ENCODE measurements at places on chromosomes 3 and 15. TPM values are rescaled to one million over a fixed set of nuclear protein-coding genes. Genes with fewer than 3 reads are reported as not detected.
A peak's percentile ranks its signal among the peaks of the same experiment; 100 is the strongest.

DUOX1 gene
- total RNA-seq, result 0.32 TPM

SLC38A3 gene
- not detected for total RNA-seq

A4GNT gene
- not detected for total RNA-seq

SUCNR1 gene
- under 0.01 TPM for total RNA-seq

C3orf85 gene
- total RNA-seq, result not detected

CFAP91 gene
- not detected for total RNA-seq

FMN1 gene
- 2.0 TPM for total RNA-seq

C3orf38 gene
- 21.6 TPM for total RNA-seq

LYZL4 gene
- total RNA-seq, result not detected

STRIT1 gene
- not detected for total RNA-seq

CCDC66 gene
- total RNA-seq, result 8.2 TPM

ZNF385D gene
- total RNA-seq, result 0.97 TPM

CYP11A1 gene
- total RNA-seq, result 0.25 TPM

DNA sequence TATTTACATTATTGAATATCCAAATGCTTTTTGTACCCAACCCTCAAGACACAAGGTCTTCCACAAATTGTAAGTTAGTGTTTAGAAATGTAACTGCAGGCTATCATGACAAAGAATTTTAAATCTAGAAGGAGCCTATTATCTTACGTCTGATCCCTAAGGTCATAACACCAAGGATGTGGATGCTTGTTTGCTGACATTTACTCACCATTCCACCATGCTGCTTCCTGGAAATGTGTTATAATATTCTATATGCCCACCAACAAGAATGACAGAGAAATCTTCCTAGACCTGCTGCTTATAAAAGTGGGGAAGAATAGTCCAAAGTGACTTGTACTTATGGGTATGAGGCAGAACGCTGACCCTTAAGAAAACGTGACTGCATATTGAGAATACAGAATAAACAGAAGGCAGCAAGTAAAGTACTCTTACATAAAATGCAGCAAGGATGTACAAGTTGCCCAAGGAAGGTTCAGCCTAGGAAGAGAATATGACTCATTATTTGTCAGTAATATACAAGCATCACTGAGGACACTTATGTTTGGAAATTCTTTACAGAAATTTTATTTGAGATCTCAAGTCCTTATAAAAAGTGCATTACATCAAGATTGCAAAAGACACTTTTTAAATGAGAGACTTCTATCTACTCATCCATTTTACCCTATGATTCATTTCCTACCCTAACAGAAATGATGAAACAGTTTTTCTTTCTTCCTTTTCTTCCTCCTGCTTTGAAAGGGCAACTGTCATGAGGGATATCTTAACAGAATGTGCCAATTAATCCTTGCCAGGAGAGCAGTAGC, 59.6 kb downstream of the ESYT3 start:
- peak; percentile 90 for DNase-seq

DNA sequence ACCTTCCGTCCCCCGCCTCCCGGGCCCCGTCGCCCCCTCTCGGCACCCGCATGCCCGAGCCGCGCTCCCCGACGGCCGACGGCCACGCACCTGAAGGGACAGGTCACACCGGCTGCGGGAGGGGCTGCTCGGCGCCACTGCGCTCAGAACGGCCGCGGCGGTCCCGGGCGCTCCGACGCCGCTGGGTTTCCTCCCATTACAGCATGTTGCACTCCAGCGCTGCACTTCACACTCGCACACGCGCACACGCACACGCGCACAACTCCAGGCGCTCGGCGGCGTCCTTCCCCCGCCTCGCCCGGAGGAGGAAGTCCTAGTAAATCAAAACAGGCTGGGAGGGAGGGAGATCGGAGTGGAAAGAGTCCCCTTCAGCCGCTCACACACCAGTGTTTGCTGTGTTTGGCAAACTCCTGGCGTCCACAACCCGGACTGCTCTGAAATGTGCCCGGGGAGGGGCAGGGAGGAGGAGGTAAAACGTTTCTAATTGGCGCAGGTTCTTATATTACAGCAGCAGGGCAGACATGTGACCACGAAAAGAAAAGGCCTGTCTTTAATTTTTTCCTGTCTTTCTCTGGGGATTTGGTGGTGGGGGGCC, 76.7 kb upstream of the VGLL4 start:
- peak; percentile 86 for DNase-seq

DNA sequence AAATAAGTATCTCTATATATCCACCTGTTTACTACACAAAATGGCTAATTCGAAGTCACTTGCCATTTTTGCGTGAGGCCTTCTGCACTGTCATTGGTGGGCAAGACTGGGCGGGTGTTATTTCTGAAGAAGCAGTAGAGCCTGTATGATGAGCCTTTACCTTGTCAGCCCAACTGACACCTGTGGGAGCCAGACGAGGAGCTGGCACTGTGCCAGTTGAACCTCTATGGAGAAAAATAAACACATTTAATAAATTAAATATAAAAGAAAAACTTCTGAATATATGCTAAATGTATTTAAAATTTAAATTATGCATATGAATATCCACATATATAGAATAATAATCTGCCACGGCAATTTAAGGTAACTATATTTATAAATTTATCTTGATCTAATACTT, 109.9 kb downstream of the SCAPER start:
- no peak for DNase-seq

DNA sequence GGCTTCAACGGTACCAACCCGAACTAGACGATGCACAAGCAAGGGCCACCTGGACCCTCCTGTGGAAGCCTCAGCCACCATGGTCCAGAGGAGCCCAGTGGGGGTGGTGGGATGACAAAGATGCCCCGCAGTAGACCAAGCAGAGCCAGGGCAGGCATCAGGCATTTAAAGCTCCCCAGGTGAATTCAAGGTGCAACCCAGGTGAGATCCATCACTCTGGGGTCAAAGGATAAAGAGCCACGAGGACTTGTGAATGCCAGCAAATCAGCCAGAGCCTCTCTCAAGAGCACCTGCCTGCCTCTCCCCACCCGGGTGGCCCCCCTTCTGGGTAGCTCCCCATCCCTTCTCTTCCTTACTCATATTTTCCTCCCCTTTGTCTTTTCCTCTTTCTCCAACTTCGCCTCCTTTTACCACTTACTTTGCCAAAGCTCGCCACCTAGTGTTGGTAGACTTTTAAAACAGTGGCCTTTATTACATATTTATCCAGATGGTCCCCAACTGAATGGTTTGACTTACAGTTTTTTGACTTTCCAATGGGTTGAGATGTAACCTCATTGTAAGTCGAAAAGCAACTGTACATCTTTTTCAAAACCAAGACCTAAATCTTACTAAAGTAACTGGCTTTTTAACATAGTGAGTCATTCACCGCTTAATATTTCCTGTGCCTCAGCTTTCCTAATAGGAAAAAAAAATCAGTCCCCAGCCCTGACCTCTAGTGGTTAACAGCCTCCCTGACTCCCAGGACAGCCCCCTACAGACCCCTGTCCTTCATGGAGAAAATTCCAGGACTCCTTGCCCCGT, 18.8 kb downstream of the PLA2G4F start:
- peak; percentile 81 for DNase-seq

- DNase-seq, result peak; percentile 93
These were observed 73.7 kb upstream of the TSPAN3 start for GRCh38 chr15:77144492-77145070.

DNA sequence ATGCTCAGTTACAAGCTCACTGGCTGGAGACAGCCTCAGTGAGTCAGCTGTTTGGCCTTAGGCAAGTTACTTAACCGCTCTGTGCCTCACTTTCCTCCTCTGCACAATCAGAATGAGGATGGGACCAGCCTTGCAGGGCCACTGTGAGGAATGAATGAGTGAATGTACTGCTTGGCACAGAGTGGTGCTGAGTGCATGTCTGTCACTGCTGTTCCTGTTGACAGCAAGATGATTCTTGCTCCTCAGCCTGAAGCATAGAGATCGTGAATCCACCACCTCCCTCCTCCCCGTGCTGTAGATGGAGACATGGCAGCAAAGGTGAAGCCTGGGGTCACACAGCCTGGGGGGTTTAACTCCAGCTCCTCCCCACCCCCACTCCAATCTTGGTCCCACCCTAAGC, 14.6 kb upstream of the GRIP2 start:
- peak; percentile 37 for DNase-seq

GRCh38 chr3:157282261-157283191, 122.6 kb upstream of the CCNL1 start:
- DNase-seq, result peak; percentile 96

- DNase-seq, result no peak
These were observed 192.8 kb upstream of the THBS1 start for GRCh38 chr15:39388118-39388517.

DNA sequence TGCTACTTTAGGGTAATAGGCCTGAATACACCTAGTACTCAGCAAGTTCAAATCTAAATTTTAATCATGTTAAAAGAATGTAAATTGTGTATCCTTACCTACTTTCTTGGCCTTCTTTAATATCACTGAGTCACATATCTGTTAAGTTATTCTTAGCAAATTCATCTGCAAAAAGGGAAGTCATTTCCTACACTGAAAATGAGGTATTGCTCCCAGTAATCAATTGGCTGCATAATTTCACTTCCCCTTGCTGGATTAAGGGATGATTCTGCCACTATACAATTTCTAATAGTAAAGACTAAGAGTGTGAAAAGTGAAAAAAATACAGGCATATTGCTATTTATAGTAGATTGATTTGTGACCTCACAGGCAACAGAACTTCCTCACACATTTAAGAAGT, 47.8 kb downstream of the CCDC54 start:
- no peak for DNase-seq

DNA sequence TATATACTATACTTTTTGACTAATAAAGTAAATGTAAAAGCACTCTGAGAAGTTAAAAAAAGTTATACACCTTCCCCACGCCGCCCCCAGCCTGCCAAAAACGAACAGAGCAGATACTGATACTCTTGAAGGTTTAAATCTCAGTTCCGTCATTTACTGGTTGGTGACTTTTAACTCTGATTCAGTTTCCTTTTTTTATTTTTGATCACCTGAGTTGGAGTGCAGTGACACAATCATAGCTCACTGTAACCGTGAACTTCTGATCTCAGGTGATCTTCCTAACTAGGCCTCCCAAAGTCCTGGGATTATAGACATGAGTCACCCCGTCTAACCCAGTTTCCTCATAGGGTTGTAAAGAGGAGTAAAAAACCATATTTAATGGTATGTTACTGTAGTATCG, 3.3 kb upstream of the TIPIN start:
- DNase-seq, result no peak

GRCh38 chr3:72439321-72440183, 408.7 kb downstream of the SHQ1 start:
- DNase-seq, result no peak

- DNase-seq, result peak; percentile 22
These were observed 26.7 kb upstream of the TGM5 start for GRCh38 chr15:43293432-43293831.

GRCh38 chr3:108823227-108823626, 641 bp downstream of the TRAT1 start:
- no peak for DNase-seq

DNA sequence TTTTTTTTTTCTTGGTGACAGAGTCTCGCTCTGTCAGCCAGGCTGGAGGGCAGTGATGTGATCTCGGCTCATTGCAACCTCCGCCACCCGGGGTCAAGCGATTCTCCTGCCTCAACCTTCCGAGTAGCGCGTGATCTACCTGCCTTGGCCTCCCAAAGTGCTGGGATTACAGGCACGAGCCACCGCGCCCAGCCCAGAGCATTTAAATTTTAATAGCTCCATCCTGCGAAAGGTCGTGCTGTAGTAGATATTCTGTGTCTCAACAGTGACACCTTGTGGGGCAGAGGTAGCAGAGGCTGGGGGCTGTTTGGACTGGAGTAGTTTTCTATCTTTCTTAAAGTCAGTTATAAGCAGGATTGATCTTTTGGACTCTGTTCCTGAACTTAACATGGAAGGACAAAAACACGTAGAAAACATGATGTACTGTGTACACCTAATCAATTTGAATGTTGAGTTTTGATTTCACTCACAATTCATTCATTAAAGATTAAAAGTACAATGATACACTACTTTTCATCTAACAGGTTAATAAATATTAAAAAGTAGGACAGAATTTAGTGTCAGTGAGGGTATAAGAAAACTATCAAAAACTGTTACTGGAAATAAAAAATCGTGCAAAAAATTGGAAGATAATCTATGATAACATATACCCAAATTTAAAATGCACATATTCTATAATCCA, 11.0 kb upstream of the PDCD6IP start:
- peak; percentile 81 for DNase-seq

GRCh38 chr3:192907784-192908183, 9.9 kb downstream of the MB21D2 start:
- no peak for DNase-seq

- DNase-seq, result peak; percentile 34
These were observed 6.3 kb downstream of the MTMR10 start for GRCh38 chr15:30985081-30985531.

- no peak for DNase-seq
These were observed 134.8 kb upstream of the ABI3BP start for GRCh38 chr3:101128001-101128400.

GRCh38 chr15:80179025-80179759, 26.4 kb downstream of the FAH start:
- peak; percentile 93 for DNase-seq

GRCh38 chr3:141236361-141236760, 4.7 kb downstream of the PXYLP1 start:
- DNase-seq, result no peak

GRCh38 chr3:114122027-114122709, 56.7 kb downstream of the DRD3 start:
- DNase-seq, result peak; percentile 64

GRCh38 chr15:67850994-67851571, 11.2 kb upstream of the RNU6-1 start:
- peak; percentile 70 for DNase-seq

GRCh38 chr3:32886911-32887310, 64.5 kb upstream of the CCR4 start:
- DNase-seq, result no peak

DNA sequence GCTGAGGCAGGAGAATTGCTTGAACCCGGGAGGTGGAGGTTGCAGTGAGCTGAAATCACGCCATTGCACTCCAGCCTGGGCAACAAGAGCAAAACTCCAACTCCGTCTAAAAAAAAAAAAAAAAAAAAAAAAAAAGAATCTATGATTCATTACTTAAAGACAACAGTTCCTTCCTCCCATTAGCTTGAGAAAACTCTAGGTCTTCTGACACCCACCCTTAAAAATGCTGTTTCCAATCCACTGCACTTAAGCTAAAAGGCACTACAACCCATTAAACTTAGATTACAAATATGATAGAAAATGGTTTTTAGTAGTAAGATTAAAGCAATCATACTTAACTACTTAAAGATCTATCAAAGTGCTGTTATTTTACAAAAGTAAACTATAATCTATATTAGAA, 40.0 kb upstream of the BHLHE40 start:
- DNase-seq, result peak; percentile 26

GRCh38 chr3:53073553-53074365, 27.9 kb upstream of the SFMBT1 start:
- no peak for DNase-seq

- no peak for DNase-seq
These were observed 265.9 kb downstream of the SHQ1 start for GRCh38 chr3:72582211-72582878.

DNA sequence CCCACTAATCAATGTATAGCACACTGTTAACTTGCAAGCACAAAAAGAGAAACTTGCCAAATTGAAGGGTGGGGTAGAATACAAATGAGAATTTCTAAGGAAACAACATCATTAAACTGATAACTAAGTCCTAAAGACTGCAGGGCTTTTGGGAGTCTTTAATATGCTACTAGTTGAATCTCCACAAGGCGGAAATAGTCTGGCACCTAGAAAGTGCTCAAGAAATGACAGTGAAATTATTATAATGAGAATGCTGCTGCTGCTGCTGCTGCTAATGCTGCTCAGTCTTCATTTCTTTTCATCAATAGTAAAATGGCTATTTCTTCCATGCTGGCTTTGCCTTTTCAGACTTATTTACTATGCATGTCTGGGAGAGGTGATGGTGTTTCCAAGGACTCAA, 91.8 kb downstream of the BTD start:
- peak; percentile 47 for DNase-seq
